ENCODE measurements at places on chromosomes 13 and 19.

- no peak overlapping the region for H3K27ac ChIP-seq
- no peak for DNase-seq
- H3K27me3 ChIP-seq = no peaks in the 10 kb centered on the region
- H3K36me3 ChIP-seq = no peaks in the 10 kb centered on the region
These were observed 18.4 kb downstream of the GRTP1 start for GRCh38 chr13:113345486-113345885.

DNA sequence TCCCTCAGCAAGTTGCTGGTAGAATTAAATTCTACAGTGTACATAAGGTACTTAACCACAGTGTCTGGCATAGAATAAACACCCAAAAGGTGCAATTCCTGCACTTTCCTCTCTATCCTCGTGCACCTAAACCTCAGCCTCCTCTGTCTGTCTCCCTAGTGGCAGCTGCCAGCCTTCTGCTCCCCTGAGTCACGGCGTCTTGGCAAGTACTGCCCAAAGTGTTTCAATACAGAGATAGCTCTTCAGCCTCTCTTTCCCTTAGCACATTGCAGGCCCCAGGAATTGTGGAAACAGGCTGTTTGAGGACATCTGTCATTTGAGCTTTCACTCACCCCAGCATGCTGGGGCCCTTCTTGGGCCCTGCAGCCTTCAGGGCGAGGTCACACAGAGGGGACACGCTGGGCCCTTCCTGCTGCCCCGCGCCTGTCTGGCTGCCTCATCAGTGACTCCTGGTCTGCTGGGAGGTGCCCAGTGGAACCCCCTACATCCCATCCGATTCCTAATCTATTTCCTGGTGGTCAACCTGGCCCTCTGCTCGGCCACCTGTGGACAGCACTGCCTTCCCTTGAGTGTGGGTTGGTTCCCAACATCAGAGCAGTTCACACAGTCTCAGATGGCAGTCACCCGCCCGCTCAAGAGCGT, 19.3 kb downstream of the COL4A2 start:
- no peaks in the 10 kb centered on the region for H3K27me3 ChIP-seq
- H3K4me3 ChIP-seq = no peak overlapping the region
- peak overlapping the region; percentile 15 for H3K27ac ChIP-seq
- no peak for DNase-seq
- H3K36me3 ChIP-seq = no peaks in the 10 kb centered on the region
- H3K4me1 ChIP-seq = peaks cover 54% of the 10 kb centered on the region

DNA sequence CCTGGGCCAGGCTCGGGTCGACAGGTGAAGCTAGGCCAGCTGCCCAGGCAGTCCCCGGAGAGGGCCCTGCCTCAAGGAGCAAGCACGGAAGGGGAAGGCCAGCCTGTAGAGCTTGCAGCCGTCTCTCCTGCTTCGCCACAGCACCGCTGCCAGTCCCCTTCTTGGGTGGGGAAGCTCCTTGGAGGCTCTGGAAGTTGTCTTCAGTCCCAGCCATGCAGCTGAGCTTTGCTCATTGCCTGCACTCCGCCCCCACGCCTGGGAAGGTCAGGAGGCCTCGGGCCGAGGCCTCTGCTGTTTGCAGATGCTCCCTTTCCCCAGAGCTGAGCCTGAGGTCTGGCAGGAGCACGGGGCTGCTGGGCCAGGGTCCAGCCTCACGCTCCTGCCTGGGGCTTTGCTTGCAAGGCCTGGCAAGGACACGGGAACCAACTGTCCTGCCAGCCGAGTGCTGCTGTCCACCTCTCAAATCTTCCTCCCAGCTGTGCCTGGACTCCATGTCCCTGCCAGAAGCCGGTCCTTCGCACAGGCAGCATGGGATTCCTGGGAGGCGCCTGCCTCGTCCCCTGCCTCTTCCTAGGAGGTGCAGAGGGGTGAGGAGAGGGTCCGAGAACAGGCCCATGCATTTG, 13.3 kb downstream of the PLEKHF1 start:
- H3K4me3 ChIP-seq = no peak overlapping the region
- no peaks in the 10 kb centered on the region for H3K27me3 ChIP-seq
- DNase-seq = no peak
- H3K4me1 ChIP-seq = peaks cover 84% of the 10 kb centered on the region
- H3K27ac ChIP-seq = peak overlapping the region; percentile 83

DNA sequence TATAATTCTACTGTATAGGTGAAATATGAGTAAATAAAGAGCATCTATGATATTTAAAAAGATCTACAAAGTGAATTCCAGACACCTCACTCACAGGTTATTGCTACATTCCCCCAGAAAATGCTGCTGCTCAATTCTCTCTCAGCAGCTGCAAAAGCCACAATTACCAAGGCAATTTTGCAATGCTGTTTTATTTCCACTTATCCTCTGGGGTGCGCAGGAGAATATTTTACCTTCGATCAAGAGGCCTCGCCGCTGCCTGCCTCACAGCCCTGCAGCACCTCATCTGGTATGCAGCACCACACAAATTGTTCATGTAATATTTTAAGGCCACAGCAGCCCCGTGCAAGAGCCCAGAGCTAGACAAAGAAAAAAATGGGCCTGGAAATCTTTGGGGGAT, 333.2 kb downstream of the DNAJC15 start:
- no peak overlapping the region for H3K4me3 ChIP-seq
- DNase-seq = no peak
- H3K27ac ChIP-seq = no peak overlapping the region
- no peaks in the 10 kb centered on the region for H3K36me3 ChIP-seq

Data from vagina (tissue), 2 donors.